ENCODE measurements at places on chromosomes 5 and 9.

DNA sequence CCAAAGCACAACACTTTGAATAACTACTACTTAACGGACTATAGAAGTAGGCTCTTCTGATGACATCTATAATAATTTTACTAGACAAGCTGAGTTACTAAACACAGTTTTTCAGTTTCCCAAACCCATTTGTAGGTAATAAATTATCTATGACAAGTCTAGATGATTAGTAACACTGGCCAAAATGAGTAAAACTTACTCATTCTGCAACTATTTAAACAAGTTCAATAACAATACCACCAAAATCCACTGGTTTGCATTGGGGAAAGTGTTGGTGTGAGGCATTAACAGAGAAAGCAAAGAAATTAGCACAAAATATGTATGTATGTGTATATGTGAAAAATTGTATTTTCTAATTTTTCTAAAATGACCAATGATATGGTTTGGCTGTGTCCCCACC is 119.3 kb downstream of the NR2F1-AS1 start:
- DNase-seq: no peak

- peak; percentile 41 for DNase-seq
Observed at GRCh38 chr9:123322273-123323195, 33.5 kb upstream of the CRB2 start.

GRCh38 chr5:159010661-159011442 is 88.9 kb downstream of the EBF1 start:
- no peak for DNase-seq

DNA sequence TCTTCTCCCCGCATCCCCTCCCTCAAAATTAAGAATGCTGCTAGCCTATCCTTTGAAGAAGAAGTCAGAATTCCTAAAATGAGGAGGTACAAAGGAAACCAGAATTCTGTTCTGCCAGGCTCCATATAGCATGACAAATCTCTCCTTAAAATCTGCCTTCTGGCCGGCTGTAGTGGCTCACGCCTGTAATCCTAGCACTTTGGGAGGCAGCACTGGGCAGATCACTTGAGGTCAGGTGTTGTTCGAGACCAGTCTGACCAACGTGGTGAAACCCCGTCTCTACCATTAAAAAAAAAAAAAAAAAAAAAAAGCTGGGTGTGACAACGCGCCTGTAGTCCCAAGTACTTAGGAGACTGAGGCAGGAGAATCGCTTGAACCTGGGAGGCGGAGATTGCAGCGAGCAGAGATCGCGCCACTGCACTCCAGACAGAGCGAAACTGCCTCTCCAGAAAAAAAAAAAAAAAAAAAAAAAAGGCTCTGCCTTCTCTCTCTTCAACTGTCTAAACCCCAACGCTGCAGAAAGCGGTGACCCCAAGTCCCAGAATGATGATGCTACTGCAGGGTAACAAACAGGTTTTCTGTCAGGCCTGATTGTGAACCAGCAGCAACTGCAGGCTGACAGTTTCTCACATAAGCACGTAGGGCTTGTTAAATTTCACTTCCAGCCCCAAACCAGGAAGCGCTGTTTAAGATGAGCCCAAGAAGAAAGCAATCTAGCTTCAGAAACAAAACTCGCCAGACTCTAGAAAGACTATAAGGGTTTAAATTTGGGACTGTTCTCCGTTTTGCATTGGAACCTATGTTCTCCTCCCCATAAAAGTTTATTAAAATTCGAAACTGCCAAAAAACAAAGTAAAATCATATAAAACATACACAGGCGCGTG is 963 bp upstream of the CAST start:
- no peak for DNase-seq

DNA sequence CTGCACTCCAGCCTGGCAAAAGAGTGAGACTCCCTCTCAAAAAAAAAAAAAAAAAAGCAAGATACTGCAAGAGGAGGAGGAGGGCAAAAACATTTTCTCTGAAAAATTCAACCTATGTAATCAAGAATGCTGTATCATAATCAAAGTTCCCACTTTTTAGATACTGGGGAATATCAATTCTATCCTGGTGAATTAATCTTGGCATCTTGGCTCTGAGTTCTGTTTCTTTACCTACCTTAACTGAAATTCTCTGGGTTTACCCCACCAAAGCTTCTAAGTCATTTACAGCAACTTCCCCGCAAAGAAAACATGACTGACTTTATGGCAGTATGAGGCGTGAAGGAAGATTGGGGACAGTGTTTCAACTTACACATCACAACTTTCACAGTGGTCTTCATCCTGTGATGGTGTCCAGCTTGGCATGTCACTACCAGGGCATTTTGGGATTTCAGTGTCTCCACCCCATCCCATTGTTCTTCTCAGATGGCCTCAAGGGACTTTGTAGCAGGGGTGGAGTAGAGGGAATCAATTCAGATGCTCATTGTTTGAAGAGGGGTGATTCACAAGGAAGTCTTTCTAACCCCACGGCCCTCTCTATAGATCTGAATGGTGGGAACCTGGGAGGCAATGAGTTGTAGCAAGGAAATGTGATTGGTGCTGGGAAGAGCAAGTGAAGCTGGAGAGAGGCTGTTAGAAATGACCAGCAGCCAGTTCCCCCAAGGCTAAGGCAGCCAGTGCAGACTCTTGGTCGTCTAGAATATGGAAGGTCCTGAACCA is 130.5 kb downstream of the SCAMP1 start:
- no peak for DNase-seq

- no peak for DNase-seq
Observed at GRCh38 chr5:115439639-115440038, 104.9 kb downstream of the FEM1C start.

- DNase-seq: no peak
Observed at GRCh38 chr5:28012538-28012937, 974.2 kb upstream of the CDH9 start.

Measured in stimulated activated CD4-positive, alpha-beta T cell treated with anti-CD3 and anti-CD28 coated beads, TNF-alpha, amount 100 ng/mL, for 1 hour (primary cell).